ENCODE measurements at places on chromosomes 7 and 10. TPM values are rescaled to one million over a fixed set of nuclear protein-coding genes. Genes with fewer than 3 reads are reported as not detected.

DNA sequence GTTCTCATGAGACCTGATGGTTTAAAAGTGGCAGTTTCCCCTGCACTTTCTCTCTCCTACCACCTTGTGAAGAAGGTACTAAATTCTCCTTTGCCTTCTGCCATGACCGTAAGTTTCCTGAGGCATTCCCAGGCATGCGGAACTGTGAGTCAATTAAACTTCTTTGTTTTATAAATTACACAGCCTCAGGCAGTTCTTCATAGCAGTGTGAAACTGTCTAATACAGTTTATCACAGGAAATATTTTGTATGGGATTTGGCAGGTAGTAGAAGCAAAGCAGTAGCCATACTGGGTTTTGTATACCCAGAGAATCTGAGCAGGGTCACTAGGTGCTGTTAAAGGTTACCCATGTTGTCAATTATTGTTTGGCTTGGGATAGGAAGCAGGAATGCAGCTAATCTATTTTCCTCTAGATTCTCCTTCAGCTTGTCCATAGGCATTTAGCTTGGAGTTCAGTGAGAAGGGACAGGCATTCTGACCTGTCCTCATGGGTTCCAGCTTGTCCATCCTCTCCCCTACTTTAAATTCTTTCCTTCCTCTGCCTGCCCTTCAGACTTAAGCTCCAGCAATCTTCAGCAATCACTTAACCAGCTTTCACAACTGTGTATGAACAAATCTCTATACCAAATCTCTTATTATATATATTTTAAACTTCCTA lies 186.7 kb downstream of the PCLO start:
- no peak for DNase-seq

GRCh38 chr10:131155876-131156230 lies 155.7 kb downstream of the TCERG1L start:
- DNase-seq, result no peak

DNA sequence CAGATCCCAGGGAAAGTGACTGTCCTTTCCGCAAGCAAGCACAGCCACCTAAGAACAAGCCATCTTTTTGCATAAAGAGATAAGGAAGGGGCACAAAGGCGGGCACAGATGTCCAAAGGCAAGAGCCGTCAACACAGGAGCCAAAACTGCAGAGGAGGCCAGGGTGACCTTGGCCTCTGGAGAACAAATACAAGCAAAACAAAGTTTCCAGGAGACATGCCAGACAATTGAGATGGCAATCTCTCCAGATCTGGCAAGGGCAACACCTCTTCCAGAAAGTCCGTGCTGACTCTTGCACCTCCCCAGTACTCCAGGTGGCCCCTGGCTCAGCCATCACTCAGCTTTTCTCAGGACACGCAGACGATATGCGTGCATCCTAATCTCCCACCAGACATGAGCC lies 58.2 kb downstream of the TEX36 start:
- no peak for DNase-seq

Gene NKX1-2
- total RNA-seq, result not detected

Gene ACSM6
- not detected for total RNA-seq

Gene IFIT1
- total RNA-seq, result 25.4 TPM

- no peak for DNase-seq
These were observed 10.5 kb downstream of the LIPA start for GRCh38 chr10:89241026-89241425.

Gene GDF10
- not detected for total RNA-seq

Gene ADAP1
- 7.0 TPM for total RNA-seq

Gene MMP21
- total RNA-seq, result not detected

Gene CASP7
- total RNA-seq, result 9.6 TPM

GRCh38 chr7:141053626-141054025 lies 20.2 kb upstream of the TMEM178B start:
- DNase-seq, result no peak

GRCh38 chr7:120272261-120272660 lies 714 bp upstream of the KCND2 start:
- DNase-seq, result no peak

Gene PLOD3
- total RNA-seq, result 42.0 TPM

Gene PLAU
- 10.3 TPM for total RNA-seq

Gene CYP3A7
- total RNA-seq, result not detected

Gene HIP1
- total RNA-seq, result 28.2 TPM

Gene UNCX
- total RNA-seq, result not detected

DNA sequence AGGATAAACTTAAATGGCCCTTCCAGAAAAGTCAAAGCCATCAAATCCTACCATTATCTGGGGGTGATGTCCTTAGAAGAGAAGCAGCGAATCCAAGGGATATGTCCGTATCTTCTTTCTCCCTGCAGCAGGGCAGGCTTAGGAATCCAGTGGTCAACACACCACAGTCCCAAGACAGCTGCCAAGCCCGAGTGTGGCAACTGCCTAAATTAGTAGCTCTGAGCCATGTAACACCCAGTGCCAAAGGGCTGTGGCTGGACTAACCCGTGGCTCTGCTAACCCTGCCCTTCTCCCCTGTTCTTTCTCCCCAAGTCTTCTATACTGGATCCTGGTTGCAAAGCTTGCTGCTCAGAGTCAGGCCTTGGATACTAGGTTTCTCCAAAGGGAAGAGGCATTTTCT lies 74.8 kb downstream of the CDK1 start:
- DNase-seq, result peak; percentile 55

- no peak for DNase-seq
These were observed 151.8 kb upstream of the CHST15 start for GRCh38 chr10:124245191-124245590.

GRCh38 chr10:68105820-68106219 lies 3.5 kb upstream of the MYPN start:
- DNase-seq, result no peak

- peak; percentile 27 for DNase-seq
These were observed 21.2 kb downstream of the ZNF680 start for GRCh38 chr7:64541438-64542359.

Gene MAGI2
- total RNA-seq, result 6.8 TPM

Gene SFTPA1
- not detected for total RNA-seq

GRCh38 chr10:8656261-8656660 lies 601.8 kb downstream of the GATA3 start:
- no peak for DNase-seq

GRCh38 chr10:124153023-124153826 lies 59.8 kb upstream of the CHST15 start:
- DNase-seq, result peak; percentile 61

- no peak for DNase-seq
These were observed 611 bp upstream of the COPS6 start for GRCh38 chr7:100088095-100088620.

GRCh38 chr7:142885311-142886230 lies at the start of gene TRPV6:
TSS of gene TRPV6 (minus strand) at chr7:142885745.
- no peak for DNase-seq

Gene PHKG1
- total RNA-seq, result 5.9 TPM

GRCh38 chr10:102419269-102420180 lies 940 bp upstream of the PSD start:
- DNase-seq, result peak; percentile 64

DNA sequence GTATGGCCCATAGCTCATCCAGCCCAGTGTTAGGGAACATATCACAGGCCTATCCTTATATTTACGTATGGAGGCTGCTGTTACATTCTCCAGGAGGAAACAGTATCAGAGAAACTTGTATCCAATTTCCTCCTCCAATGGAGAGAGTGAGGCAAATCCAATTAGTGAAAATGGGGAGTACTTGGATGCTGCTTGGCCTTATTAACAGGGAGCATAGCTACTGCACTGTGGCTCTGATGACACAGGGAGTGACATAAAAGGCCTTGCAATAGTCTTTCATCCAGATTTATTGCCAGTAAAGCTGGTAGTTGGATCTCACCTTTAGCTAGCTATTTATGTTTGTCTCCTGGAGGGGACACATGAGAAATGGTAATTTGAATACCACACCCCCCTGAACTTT lies 313.2 kb upstream of the MTPN start:
- DNase-seq, result no peak

DNA sequence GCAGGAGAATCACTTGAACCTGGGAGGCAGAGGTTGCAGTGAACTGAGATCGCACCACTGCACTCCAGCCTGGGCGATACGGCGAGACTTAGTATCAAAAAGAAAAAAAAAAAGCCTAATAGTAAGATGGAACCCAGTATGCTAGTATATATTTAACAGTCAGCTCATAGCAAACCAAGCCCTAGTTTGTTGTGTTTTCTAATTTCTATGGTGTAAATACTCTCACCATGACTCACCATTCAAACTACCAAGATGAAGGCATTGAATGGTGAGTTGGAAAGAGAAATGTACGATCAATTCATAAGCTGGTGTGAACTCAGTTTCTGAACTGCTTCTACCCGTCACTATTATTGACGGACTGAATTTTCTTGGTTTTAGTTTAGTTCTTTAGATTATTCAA lies 173.7 kb upstream of the KAT6B start:
- DNase-seq, result no peak

Gene KLHDC10
- 19.3 TPM for total RNA-seq

- DNase-seq, result no peak
These were observed 228.0 kb downstream of the TWIST1 start for GRCh38 chr7:18889436-18889835.

GRCh38 chr10:14602807-14603533 lies 171.7 kb downstream of the FAM107B start:
- no peak for DNase-seq

- DNase-seq, result no peak
These were observed 170.5 kb downstream of the HIBADH start for GRCh38 chr7:27492224-27492623.

DNA sequence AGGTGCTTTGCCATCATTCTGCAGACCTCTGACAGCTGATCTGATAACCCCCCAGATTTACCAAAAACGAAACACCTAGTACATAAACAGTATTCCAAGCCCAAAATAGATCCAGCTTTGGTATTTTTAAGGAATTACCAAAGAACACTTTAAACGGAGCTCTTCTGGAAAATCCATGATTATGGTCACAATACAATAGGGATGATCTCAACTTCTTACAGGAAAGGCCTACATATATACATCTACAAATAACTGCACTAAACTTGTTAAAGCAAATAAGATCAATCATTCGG lies 69.7 kb downstream of the HTR7 start:
- no peak for DNase-seq

Gene DYDC2
- total RNA-seq, result not detected

DNA sequence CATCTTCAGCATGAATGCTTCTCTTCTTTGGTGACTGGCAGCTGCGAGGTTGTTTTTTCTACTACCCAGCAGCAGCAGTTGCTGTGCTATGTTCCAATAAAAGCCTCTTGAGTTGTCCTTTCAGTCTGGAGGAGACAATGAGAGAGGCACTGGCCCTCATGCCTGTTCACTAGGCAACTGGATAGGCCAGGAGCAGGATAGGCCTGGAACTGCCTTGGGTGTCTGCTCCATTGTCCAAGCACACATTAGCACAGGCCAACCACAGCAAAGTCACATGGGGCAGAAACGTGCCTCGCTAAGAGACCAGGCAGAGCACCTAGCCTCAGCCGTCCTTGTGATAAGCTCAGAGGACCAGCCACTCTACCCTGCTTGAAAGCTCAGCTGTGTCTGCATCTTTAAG lies 76.9 kb upstream of the PDCD4 start:
- peak; percentile 72 for DNase-seq

DNA sequence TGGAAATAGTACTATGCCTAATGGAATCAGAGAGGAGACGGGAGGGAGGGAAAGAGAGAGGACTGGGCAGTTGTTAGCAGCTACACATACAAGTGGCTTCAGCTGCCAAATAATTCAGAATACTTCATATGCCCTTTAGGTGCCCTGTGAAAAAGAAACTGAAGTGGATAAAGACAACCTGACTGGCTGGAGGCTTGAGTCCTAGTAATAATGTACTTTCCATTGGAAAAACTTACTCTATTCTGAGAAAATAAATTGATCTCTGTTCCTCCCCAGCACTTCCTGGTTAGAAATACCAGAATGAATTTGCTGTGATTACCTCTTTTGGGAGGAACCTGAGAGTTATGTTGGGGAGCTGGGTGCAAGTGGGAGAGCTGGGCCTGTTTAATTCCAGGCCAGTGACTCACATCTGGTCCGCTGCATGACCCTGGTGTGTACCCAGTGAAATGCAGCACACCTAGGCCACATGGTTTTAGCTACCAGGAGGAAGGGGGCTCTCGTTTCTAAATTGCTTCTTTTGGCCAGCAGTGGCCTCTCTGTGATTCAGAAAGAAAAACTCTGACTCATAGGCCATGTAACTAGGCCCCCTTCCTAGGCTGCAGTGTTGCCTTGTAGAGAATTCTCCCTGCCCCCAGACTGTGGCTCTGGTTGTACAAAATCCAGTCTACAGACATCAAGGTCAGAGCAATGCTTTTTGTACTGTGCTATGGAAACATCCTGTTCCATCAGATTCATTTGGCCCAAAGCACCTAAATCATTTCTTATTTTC lies 6.5 kb downstream of the AGFG2 start:
- DNase-seq, result no peak

DNA sequence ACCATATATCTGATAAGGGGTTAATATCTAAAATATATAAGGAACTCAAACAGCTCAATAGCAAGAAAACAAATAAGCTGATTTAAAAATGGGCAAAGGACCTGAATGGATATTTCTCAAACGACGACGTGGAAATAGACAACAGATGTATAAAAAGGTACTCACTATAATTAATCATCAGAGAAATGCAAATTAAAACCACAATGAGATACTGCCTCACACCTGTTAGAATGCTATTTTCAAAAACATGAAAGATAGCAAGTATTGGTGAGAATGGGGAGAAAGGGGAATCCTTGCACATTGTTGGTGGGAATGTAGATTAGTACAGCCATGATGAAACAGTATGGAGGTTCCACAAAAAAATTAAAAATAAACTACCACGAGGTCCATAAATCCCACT lies 163.2 kb downstream of the DKK1 start:
- no peak for DNase-seq

GRCh38 chr7:134457210-134457609 lies 1.7 kb downstream of the AKR1B1 start:
- no peak for DNase-seq

Gene MUC12
- not detected for total RNA-seq

- DNase-seq, result no peak
These were observed 159.2 kb upstream of the PITRM1 start for GRCh38 chr10:3331690-3332230.
